M059J (cell line): ENCODE measurements at places on chromosomes 13 and 19.

DNA sequence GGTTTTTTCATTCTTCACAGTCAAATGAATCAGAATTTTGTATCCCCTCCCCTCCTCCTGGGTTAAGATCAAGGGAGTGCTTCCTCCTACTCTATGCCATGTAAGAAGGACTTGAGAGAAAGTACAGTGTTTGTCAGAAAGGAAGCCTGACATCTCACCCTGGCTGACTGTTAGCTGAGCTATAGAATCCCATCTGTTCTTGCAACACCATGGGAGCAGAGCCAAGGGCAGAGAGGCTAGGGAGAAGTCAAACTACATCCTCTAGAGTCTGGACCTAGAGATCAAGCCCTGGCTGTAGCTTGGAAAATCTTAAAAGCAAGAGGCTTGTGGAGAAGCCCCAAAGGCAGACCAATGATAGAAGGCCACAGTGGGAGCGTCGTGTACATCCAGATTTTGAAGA lies 145.9 kb downstream of the OLFM4 start:
- DNase-seq: no peak

DNA sequence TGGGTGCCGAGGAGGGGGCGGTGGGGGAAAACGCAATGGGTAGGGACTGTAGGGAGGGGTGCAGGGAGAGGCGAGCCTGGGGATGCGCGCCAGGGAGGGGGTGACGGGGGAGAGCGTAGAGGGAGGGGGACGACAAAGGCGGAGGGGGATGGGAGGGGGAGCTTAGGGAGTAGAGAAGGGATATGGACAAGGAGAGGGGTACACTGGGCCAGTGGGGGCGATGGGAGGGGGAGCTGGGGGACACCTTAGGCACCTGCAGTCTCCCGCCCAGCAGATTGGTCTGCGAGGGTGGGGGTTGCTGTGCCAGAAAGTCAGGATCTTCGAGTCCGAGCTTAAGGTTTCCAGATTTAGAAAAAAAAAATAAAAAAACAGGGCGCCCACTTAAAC lies 15.7 kb downstream of the CCDC124 start:
- DNase-seq: no peak

- DNase-seq: no peak
Measured at GRCh38 chr13:75879656-75880055, 243.5 kb downstream of the LMO7 start.

DNA sequence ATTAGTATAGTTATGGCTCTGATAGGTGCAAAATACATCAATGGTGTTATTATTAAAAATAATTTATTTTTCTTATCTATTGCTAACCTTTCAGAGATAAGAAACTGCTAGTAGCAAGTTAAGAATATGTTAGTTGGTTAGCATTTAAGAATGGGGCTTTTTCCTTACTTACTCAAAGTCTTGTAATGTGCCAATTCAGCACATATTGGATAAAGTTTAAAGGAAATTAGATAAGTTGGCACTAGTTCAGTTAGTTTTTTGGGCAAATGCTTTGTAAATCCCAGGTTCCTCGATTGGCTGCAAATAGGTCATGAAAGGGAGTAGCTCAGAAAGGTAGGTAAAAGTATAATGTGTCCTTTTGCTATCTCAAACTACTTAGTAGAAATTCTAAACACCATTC lies 2806.7 kb downstream of the PCDH9 start:
- DNase-seq: no peak

DNA sequence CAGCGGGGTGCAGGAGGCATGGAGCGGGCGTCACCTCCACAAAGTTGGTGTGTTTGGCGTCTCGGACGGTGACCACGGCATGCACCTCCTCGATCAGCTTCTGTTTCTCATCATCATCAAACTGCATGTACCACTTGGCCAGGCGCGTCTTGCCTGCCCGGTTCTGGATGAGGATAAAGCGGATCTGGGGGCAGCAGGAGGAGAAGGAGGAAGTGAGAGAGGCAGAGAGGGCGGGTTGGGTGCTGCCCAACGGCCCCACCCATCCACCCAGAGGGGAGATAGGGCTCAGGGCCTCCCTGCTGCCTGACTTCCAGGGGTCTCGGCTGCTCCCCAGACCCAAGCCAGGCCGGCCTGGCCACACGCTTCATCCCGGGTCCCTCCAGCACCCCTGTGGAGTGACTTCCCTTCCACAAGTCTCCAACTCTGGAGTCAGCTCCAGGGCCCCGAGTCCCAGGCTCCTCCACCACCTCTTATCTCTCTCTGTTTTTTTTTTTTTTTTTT lies 4.6 kb downstream of the AP2S1 start:
- DNase-seq: no peak

DNA sequence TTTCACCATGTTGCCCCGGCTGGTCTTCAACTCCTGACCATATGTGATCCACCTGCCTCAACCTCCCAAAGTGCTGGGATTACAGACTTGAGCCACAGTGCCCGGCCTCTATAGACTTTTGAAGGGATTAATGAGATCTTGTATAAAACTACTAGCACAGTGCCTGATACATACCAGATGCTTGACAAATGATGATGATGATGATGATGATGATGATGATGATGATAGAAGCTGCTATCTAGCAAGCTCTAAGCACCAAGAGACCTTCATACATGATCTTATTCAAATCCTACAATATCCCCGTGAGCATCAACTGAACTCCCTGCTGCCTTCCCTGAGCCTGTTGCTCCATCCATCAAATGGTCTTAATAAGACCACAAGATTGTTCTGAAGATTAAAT lies 14.4 kb downstream of the CEACAM20 start:
- no peak for DNase-seq

DNA sequence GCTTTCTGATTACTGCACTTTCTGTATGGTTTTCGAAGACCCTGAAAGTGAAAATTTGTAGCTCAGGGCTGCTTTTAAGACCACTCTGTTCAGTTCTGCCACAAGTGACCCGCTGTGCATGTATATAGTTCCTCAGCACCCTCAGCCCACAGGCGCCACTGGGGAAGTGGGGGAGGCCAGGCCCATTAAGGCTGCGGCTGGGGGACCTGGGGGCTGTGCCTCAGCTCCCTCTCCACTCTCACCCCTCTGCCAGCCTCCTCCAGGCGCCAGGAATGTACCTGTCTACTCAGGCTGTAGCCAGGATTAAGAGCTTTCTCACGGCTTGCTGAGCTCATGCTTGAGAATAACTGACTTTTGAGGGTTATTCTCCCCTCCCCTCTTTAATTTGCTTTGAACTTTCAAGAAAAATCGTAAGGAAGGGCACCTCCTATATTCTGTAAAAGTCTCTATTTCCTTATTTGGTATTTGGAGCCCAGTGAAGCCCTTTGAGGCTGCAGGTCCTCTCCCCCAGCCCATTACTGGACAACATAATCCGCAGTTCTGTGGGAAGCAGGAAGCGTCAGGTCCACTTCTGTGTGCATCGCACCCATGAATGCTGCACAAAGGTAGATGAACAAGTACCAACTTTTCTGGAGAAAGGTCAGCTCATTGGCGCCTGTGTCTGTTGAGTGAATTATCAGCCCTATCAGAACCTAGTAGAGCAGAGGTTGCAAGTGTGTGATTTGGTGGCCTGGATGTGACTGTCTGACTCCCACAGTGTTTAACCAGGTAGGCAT lies 29.6 kb downstream of the GJA3 start:
- no peak for DNase-seq

DNA sequence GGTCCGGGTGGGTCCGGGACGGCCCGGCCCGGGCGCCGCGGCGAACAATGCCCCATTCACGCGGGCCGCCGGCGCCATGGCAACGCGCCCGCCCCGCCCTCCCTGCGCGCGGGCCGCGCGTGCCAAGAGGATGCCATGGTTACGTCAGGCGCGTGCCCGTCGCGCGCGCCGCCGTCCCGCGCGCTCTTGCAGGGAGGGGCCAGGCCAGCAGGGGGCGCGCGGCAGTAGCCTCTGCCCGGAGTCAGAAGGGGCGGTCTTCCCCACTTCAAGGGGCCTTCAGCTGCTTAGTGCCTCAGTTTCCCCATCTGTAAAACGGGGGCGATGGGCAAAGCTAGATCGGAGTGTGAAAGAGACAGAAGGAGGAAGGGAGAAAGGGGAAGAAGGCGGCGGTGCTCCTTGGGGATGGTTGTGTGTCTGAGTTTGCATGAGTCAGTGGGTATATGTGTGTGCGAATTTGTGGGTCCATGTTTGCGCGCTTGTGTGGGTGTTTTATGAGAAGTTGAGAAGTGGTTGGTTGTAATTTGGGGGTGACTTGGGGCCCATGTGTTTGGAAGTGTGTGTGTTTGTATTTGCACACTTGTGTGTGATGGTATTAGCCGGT lies 11.6 kb upstream of the NFIX start:
- peak; percentile 66 for DNase-seq

GRCh38 chr19:29214411-29214810 lies 1.5 kb upstream of the UQCRFS1 start:
- no peak for DNase-seq

DNA sequence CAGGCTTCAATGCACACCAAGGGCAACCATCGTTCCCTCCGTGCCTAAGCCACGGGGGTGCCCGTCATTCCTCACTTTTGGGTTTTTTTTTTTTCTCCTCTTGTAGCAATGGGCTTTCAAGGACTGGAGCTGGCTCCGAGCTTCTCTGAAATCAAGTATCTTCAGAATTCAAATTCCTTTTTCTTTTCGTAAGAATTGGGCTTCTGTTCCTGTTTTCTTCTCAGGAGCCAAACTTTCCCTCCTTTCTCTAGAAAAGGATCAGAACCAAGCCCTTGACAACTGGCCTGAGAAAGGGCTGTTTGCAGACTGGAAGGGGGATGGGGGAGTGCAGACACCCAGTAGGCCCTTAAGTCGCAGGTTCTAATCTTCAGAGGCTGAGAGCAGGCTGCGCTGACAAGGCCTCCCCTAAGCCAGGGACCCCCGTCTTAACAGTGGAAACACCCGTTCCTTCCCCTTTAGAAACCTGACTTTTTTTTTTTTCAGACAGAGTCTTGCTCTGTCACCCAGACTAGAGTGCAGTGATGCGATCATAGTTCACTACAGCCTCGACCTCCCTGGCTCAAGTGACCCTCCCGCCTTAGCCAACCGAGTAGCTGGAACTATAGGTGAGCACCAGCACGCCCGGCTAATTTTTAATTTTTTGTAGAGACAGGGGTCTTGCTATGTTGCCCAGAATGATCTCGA lies 51.6 kb downstream of the RFX2 start:
- DNase-seq: no peak

- no peak for DNase-seq
Measured at GRCh38 chr19:51948975-51949374, 21.7 kb downstream of the ZNF613 start.

DNA sequence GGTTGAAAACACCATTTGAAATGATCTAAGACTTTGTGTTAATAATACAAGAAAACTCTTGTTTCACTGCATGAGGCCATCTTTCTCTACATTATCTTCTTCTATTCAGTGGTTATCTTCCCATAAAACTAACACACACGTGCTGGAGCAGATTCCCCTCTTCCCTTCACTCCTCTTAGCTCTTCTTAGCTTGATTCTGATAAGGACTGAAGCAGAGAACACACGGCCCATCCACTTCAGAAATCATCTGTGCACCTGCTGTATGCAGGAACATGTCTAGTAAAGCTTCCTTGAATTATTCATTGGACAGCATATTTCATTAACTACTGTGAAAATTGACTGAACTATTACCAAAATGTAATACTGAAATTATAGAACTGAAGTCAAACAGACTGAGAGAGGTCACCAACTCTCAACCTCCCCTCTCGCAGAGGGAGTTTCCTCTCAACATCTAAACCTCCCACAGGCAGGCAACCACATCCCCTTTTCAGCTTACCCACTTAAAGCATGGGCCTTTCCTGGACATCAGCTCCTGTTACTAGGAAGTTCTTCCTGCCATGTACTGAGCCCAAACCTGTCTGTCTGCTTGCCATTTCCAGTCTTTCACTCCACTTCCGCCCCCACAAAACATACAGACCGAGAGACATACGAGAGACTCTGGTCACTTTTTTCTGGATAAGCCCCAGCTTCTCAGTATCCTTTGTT lies 113.9 kb downstream of the CRYL1 start:
- no peak for DNase-seq

GRCh38 chr13:46782066-46782465 lies 14.9 kb downstream of the ESD start:
- DNase-seq: no peak

DNA sequence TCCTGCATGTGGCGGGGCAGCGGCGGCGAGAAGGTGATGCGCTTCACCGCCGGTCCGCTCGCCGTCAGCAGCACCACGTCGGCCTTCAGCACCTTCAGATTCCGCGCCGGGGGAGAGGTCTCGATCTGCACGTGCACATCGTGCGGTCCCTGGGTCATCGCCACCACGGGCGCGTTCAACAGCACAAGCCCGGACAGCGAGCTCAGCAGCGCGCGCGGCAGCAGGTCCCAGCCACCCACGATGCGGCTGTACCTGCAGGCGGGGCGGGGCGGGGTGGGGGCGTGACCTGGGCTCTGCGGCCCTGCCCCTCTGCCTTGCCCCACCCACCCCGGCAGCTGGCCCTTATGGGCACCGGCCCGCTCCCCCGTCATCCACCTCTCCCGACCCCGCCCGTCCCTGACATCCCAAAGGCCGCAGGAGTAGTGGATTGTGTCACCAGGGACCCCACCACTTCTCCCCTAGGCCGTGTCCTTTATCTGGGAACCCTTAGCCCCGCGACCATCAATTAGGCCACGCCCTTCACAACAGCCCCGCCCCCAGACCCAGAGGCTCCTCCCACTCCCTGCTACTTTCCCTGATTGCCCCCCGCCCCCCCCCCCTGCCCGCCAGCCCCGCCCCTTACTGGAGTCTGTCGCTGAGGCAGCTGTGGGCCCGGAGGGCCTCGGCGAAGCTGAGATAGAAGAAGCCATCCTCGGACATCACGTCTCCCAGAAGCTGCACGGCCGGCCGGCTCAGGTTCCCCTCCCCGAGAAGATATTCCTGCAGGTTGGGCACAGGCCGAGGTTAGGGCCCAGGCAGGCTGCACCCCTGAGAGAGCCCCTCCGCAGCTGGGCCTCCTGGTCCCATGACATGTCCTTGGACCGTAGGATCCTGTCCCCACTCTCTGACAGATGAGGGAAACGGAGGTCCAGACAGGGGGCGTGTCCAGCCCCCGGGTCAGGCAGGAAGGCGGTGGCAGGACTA lies 6.1 kb downstream of the IL4I1 start:
- no peak for DNase-seq

GRCh38 chr19:7652061-7652641 lies 15.2 kb downstream of the STXBP2 start:
- peak; percentile 71 for DNase-seq

- DNase-seq: no peak
Measured at GRCh38 chr19:50851620-50852019, 3.1 kb upstream of the KLK3 start.

DNA sequence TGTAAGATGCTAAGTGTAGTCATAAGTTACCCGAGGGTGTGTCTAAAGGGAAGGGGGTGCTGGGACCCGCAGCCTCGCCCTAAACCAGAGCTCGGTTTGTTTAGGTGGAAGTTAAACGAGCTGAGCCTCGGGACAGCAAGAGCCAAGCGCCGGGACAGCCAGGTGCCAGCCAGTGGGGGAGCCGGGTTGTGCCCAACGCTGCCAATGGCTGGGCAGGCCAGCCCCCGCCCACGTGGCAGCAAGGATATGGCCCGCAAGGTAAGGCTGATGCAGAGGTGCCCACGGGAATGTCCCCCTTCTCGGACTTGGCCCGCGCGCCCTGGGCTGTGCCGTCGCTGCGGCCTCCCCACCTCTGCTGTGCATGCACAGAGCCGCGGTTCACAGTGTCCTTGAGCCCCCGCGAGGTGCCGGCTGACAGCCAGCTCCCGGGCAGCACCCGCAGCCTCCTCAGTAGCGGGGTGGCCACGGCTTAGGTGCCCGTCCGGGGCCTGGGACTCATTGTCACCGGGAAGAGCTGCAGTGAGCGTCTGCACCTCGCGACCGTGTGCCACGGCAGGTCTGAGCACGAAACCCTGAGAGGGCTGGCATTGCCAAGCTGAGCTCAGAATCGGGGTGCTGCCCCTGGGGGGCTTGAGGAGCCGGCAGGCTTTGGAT lies 9.3 kb upstream of the RPS15 start:
- no peak for DNase-seq

- no peak for DNase-seq
Measured at GRCh38 chr19:50257141-50257540, 53.7 kb downstream of the MYH14 start.

GRCh38 chr19:23542562-23542961 lies 144.4 kb downstream of the ZNF675 start:
- DNase-seq: peak; percentile 43
